ENCODE measurements at places on chromosomes 2 and 18. TPM values are rescaled to one million over a fixed set of nuclear protein-coding genes. Genes with fewer than 3 reads are reported as not detected.

Gene RFTN2
- not detected for total RNA-seq

Gene VWC2L
- total RNA-seq, result not detected

Gene NEU4
- total RNA-seq, result 0.45 TPM

Gene FASTKD1
- total RNA-seq, result 42.1 TPM

Gene ADAM23
- not detected for total RNA-seq

Gene STAT4
- total RNA-seq, result 157 TPM

Gene SPOPL
- total RNA-seq, result 13.0 TPM

Gene LPIN2
- 77.5 TPM for total RNA-seq

Gene TBR1
- not detected for total RNA-seq

Gene GNLY
- total RNA-seq, result 136 TPM

Gene ESPNL
- total RNA-seq, result 0.10 TPM

Gene CCDC141
- 19.5 TPM for total RNA-seq

Gene CYP27C1
- not detected for total RNA-seq

Gene VSNL1
- not detected for total RNA-seq

Gene AMER3
- not detected for total RNA-seq

Gene ZNF521
- not detected for total RNA-seq

Gene SP140
- total RNA-seq, result 57.5 TPM

Gene SCYGR1
- not detected for total RNA-seq

Gene UGT1A5
- total RNA-seq, result not detected

Gene UGT1A8
- not detected for total RNA-seq

Gene TNS1
- total RNA-seq, result 29.8 TPM

Gene SERPINB12
- total RNA-seq, result not detected

Gene LBH
- total RNA-seq, result 100 TPM

Gene LIPG
- 0.11 TPM for total RNA-seq

Gene RNF149
- total RNA-seq, result 71.5 TPM

Gene VWA3B
- total RNA-seq, result not detected

Gene KIAA2012
- total RNA-seq, result not detected

Gene CLHC1
- total RNA-seq, result 6.3 TPM

Gene IL1F10
- total RNA-seq, result not detected

Gene VIL1
- not detected for total RNA-seq

Gene NHEJ1
- 19.1 TPM for total RNA-seq

Gene FAM228A
- not detected for total RNA-seq

All from activated CD8-positive, alpha-beta T cell treated with anti-CD3 and anti-CD28 coated beads, Interleukin-2, amount 10 ng/mL, durations not matched to agents 7 days and 5 days (primary cell).